ENCODE measurements at places on chromosomes 5 and 9.

DNA sequence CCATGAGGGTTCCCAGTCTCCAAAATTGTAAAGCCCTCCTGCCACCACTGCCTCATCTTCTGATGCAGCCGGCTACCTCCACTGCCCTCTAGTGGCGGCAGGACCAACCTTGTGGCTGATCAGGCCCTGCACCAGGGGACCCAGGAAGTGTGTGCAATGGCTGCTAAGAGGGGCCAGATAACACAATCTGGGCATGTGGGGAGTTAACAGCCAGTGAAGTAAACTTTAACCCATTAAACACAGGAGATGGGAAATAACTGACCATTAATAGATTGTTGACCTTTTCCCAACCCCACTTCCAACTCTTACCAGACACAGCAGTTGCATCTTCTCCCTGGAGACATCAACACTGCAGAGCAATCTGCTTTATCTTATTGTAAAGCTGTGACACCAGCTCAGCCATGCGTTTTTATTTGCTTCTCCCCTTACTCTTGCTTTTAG lies 63.3 kb downstream of the FREM1 start:
- peak; percentile 77 for DNase-seq

DNA sequence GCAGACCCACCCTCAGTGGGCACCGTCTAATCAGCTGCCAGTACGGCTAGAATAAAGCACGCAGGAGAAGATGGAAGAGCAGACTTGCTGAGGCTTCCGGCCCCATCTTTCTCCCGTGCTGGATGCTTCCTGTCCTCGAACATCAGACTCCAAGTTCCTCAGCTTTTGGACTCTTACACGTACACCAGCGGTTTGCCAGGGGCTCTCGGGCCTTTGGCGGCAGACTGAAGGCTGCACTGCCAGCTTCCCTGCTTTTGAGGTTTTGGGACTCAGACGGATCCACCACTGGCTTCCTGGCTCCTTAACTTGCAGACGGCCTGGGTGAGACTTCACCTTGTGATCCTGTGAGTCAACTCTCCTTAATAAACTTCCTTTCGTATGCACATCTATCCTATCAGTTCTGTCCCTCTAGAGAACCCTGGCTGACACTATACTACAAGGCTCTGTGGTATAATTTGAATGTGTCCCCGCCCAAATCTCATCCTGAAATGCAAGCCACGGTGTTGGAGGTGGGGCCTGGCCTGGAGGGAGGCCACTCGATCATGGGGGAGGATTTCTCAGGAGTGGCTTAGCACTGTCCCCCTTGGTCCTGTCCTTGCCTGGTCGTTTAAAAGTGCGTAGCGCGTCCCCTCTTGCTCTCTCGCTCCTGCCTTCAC lies 31.1 kb upstream of the NRARP start:
- DNase-seq, result no peak

GRCh38 chr5:142110046-142110531 lies 1.5 kb downstream of the NDFIP1 start:
- no peak for DNase-seq

GRCh38 chr5:73911761-73912393 lies 285.9 kb downstream of the ARHGEF28 start:
- DNase-seq, result no peak

DNA sequence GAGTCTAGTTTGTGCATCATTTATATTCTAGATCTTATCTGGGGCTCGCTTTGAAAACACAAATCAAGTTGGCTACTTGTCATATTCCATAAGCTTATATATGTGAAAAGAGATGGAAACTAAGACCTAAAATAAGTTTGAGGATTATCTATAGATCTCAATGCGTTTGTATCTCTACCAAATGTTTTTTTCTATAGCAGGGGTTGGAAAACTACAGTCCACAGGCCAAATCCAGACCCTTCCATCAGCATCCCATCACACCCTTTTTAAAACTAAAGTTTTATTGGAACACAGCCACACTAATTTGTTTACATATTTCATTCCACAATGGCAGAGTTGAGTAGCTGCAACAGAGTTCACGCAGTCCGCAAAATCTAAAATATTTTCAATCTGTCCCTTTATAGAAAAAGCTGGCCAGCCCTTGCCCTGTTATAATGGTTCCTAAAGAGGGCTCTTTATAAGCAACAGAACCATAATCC lies 230.0 kb downstream of the ADAMTSL1 start:
- DNase-seq, result no peak

DNA sequence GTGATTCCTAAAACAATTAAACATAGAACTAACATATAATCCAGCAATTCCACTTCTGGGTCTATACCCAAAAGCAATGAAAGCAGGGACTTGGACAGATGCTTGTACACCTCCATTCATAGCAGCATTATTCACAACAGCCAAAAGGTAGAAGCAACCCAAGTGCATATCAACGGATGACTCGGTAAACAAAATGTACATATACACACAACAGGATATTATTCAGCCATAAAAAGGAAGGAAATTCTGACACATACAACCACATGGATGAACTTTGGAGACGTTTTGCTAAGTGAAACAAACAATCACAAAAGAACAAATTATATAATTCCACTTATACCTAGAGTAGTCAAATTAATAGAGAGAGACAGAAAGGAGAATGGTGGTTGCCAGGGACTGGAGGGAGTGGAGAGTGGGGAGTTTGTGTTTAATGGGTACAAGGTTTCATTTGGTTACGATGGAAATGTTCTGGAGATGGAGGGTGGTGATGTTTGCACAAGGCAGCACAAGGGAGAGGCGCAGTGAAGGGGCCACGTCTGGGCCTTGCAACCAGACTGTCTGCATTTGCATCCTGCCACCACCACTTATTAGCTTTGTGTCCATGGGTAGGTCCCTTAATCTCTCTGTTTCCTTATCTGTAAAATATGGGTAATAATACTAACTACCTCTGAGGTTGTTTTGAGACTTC lies 36.3 kb upstream of the RLN1 start:
- no peak for DNase-seq

Data from activated T-cell treated with anti-CD3 and anti-CD28 coated beads, Interleukin-2, amount 50 U/mL, for 48 hours (primary cell).